ENCODE measurements at places on chromosomes 3 and 15. TPM values are rescaled to one million over a fixed set of nuclear protein-coding genes. Genes with fewer than 3 reads are reported as not detected.

- no peak for DNase-seq
These were observed 101.5 kb downstream of the DUT start for GRCh38 chr15:48432688-48433087.

GRCh38 chr15:26372706-26373105 is 400.2 kb downstream of the GABRB3 start:
- no peak for DNase-seq

- no peak for DNase-seq
These were observed 15.1 kb upstream of the BNIP2 start for GRCh38 chr15:59703979-59704796.

GRCh38 chr3:195312714-195313113 is 41.8 kb upstream of the XXYLT1 start:
- DNase-seq: no peak

DNA sequence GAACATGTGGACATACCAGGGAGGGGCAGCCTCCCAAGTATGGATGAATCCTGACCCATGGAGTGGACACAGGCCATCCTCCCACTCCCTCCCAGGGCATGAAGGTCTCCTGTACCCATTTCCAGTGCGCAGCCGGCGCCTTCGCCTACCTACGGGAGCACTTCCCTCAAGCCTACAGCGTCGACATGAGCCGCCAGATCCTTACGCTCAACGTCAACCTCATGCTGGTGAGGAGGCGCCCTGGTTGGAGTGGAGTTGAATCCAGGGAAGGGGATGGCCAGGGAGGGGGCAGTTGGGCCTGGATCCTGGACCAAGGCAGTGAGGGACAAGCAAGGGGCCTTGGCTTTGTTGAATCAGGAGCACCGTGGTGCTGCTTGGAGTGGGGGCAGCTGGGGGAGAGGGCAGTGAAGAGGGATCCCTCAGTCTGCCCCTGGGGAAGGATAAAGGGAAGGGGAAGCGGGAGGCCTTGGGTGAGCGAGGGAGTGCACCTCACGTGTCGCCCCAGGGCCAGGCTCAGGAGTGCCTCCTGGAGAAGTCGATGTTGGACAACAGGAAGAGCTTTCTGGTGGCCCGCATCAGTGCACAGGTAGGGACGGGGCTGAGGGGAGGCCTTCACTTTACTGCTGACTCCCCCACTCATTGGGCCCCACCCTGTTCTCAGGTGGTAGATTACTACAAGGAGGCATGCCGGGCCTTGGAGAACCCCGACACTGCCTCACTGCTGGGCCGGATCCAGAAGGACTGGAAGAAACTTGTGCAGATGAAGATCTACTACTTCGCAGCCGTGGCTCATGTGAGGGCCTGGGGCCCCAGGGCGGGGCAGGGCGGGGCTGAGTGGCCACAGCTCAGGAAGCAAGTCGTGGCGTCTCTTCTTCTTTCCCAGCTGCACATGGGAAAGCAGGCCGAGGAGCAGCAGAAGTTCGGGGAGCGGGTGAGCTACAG is 25.3 kb downstream of the PTPN23 start:
- no peak for DNase-seq

- DNase-seq: no peak
These were observed 74.7 kb downstream of the SEC22A start for GRCh38 chr3:123276346-123277006.

- no peak for DNase-seq
These were observed 769.4 kb upstream of the GOLIM4 start for GRCh38 chr3:168865022-168865551.

- DNase-seq: no peak
These were observed 35.3 kb upstream of the TUBGCP5 start for GRCh38 chr15:23074684-23075083.

DNA sequence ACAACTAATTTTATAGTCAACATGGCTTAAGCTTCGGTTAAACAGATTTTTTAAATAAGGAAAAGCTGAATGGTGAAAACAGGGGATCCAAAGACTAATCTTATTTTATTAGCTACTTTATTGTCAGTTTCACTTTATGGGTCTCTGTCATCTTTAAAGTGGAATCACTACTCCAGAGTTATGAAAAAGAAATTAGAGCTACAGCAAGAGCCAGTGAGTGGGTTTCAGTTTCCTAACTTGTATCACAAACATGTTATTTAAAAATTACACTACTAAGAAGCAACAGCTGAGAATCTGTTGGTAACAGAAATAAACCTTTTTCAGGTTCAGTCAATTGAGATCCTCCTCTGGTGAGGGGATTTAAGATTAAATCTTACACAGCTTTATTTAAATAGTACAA is 10.0 kb downstream of the PHC3 start:
- no peak for DNase-seq

- DNase-seq: no peak
These were observed 109.5 kb downstream of the ADAM10 start for GRCh38 chr15:58639992-58640391.

- peak; percentile 86 for DNase-seq
These were observed 53.5 kb upstream of the LCTL start for GRCh38 chr15:66619152-66619903.

- DNase-seq: no peak
These were observed 72.1 kb upstream of the ACAD9 start for GRCh38 chr3:128807186-128807830.

DNA sequence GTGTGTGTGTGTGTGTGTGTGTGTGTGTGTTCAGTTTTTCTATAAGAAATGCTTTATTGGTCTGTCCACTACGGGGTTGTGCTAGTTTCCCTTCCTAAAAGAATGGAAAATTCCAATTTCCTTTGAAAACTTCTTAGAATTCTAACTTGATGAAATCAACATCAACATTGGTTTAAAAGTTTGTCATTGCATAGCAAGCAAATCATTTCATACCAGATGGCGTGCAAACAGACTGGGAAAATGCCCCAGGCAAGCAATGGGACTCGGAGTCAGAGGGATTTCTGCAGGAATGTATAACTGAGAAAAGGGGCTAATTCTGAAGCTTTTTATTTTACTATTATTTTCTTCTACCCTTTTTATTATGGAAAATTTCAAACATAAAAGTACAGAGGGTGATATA is 13.1 kb upstream of the DYNC1LI1 start:
- DNase-seq: no peak

Gene CDHR4
- 1.1 TPM for total RNA-seq

Gene MCF2L2
- total RNA-seq: 0.99 TPM

Gene CLDN18
- not detected for total RNA-seq

Gene SLC2A2
- not detected for total RNA-seq
